Activated CD4-positive, alpha-beta T cell treated with anti-CD3 and anti-CD28 coated beads, Interleukin-2, amount 10 ng/mL, durations not matched to agents 24 days and 14 days (primary cell): ENCODE measurements at places on chromosomes 11 and 22. TPM values are rescaled to one million over a fixed set of nuclear protein-coding genes. Genes with fewer than 3 reads are reported as not detected.

GRCh38 chr11:62599901-62600300 is 1.8 kb downstream of the MTA2 start:
- H3K4me1 ChIP-seq, result peaks cover 49% of the 10 kb centered on the region
- H3K36me3 ChIP-seq, result peaks cover 77% of the 10 kb centered on the region
- H3K27me3 ChIP-seq, result no peaks in the 10 kb centered on the region
- H3K27ac ChIP-seq, result peak overlapping the region; percentile 88
- H3K4me3 ChIP-seq, result peak overlapping the region; percentile 95

The C2CD3 gene
- total RNA-seq, result 35.1 and 37.4 TPM in 2 replicates

GRCh38 chr11:58742981-58743880 is 11.5 kb upstream of the GLYAT start:
- H3K4me3 ChIP-seq, result no peak overlapping the region
- no peaks in the 10 kb centered on the region for H3K27me3 ChIP-seq
- H3K27ac ChIP-seq, result no peak overlapping the region
- H3K36me3 ChIP-seq, result no peaks in the 10 kb centered on the region
- DNase-seq, result no peak

- peaks cover 9% of the 10 kb centered on the region for H3K4me1 ChIP-seq
- DNase-seq, result no peak
- no peak overlapping the region for H3K27ac ChIP-seq
- H3K27me3 ChIP-seq, result no peaks in the 10 kb centered on the region
Observed at GRCh38 chr22:37476389-37477329, 9.5 kb downstream of the MFNG start.

GRCh38 chr22:26853071-26853470 is 195.7 kb downstream of the MIAT start:
- no peak for DNase-seq
- H3K4me3 ChIP-seq, result no peak overlapping the region
- no peaks in the 10 kb centered on the region for H3K36me3 ChIP-seq
- no peak overlapping the region for H3K27ac ChIP-seq
- H3K4me1 ChIP-seq, result no peaks in the 10 kb centered on the region

The HBD gene
- total RNA-seq, result not detected in 2 replicates

The SLC25A17 gene
- total RNA-seq, result 32.8 and 37.7 TPM in 2 replicates

The SYT8 gene
- total RNA-seq, result not detected in 2 replicates

DNA sequence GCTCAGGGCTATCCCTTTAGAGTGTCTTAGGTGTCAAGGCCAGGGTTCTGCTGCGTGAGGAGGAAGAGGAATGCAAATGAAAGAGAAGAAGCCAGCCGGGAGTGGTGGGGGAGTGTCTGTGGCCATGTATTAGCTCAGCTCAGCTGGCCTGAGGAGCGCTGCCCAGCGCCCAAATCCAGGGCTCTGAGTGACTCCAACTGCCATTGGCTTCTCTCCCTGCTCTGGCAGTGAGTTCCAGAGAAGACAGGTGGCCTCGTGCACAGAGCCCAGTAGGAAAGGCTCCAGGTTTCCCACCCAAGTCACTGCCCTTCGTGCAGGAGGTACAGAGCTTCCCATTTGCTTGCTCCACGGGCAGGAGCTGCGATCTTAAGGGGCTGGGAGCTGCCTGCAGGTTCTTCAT is 302.0 kb downstream of the KIRREL3 start:
- H3K27ac ChIP-seq, result no peak overlapping the region
- H3K4me1 ChIP-seq, result no peaks in the 10 kb centered on the region

The MS4A10 gene
- not detected in 2 replicates for total RNA-seq

DNA sequence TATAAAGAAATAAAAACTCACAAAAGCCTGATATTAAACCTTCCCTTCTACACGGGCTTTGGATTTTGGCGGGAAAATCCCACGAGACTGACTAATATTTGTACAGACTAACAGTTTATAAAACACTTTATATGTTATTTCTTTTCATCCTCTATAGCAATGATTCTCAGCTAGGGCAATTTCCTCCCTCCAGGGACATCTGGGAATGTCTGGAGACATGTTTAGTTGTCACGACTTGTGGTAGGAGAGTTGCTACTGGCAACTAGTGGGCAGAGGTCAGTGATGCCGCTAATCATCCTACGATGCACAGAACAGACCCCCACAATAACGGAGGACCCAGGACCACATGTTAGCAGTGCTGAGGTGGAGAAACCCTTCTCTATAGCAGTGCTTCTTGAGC is 304.8 kb upstream of the PITPNB start:
- no peak overlapping the region for H3K27ac ChIP-seq
- H3K4me3 ChIP-seq, result no peak overlapping the region
- peaks cover 5% of the 10 kb centered on the region for H3K27me3 ChIP-seq
- H3K36me3 ChIP-seq, result no peaks in the 10 kb centered on the region

The NLRP14 gene
- total RNA-seq, result 0.09 and 0.21 TPM in 2 replicates

- DNase-seq, result peak; percentile 73
- peaks cover 38% of the 10 kb centered on the region for H3K4me1 ChIP-seq
- H3K27ac ChIP-seq, result peak overlapping the region; percentile 97
- H3K27me3 ChIP-seq, result no peaks in the 10 kb centered on the region
Observed at GRCh38 chr22:41781507-41781906, 19.0 kb upstream of the CCDC134 start.
